ENCODE measurements at places on chromosomes 13 and 19.

- DNase-seq: no peak
These were observed 138.3 kb downstream of the FLT1 start for GRCh38 chr13:28356561-28357021.

DNA sequence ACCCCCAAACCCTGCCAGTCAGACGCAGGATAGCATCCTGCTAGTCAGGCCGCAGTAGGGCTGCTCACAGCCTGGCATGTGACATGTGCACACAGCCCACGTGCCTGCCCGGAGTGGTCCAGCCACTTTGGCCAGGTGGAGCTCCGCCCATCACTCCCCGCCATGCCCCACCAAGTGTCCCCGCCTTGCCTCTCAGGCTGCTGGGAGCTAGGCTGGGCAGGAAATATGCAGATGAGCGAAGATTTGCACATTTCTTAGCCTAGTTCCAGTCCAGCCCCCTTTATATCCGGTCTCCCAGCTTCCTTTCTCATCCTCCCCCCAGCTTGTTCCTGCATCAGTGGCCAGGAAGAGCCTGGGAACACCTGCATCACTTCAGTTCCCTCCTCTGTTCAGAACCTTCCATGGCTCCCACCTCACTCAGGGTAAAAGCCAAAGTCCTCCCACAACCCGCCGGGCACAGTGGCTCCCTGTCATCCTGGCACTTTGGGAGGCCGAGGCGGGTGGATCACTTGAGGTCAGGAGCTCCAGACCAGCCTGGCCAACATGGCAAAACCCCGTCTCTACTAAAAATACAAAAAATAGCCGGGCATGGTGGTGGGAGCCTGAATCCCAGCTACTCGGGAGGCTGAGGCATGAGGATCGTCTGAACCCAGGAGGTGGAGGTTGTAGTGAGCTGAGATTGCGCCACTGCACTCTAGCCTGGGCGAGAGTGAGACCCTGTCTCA lies 2.3 kb upstream of the DOCK6 start:
- DNase-seq: no peak

DNA sequence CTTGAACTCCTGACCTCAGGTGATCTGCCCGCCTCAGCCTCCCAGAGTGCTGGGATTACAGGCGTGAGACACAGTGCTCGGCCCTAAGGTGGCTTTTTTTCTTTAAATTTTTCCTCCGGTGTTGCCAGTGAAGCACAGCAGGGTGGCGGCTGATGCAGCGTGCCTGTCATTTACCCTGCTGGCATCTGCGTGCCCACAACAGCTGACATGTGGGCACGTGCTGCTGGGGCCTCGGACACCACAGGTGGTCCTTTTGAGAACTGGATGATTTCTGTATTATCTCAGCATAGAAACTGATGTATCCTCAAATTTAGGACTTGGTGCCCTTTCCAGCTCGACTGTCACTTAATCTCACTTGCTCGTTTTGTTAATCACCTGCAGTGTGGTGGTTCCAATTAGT lies 31.2 kb upstream of the TEX29 start:
- DNase-seq: no peak

DNA sequence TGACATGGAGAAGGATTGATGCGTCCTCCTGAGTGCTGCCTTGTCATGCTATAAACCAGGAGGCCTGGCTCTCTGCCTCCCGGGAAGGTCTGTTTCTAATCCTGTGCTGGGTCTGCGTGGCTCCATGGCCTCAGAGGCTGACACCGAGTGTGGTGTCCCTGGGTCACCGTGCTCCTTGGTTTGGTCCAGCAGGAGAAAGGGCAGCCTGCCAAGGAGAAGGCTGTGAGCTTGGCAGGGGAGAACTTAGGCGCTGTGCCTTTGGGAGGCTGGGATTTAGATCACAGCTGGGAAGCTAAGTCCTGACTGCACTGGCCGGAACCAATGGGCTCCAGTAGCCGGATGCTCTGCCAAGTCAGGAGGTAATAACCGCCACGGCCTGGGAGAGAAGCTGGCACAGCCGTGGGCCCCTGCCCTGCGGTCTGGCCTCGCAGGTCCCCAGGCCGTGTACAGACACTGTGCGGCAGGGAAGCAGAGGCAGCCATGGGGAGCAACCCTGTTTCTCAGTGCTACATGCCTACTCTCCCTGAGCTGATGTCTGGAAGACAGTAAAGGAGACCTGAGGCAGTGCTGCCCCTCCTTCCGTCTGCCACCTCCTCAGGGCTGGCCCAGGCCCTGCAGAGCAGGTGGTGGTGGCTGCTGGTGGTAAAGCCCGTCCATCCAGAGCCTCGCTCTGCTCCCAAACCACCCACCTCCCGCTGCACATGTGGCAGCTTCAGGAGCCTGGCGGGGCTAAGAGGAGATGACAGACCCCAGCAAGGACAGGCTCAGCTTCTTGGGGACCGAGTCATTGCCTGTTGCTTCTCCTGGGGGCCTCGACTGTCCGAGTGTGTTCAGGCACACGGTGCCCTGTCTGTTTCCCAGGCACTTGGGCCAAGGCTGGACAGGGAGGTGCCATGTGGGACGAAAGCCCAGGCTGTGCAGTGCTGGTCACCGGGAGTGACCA lies 44.9 kb downstream of the C13orf46 start:
- DNase-seq: no peak

GRCh38 chr19:862581-863314 lies 3.3 kb downstream of the CFD start:
- DNase-seq: peak; percentile 80

DNA sequence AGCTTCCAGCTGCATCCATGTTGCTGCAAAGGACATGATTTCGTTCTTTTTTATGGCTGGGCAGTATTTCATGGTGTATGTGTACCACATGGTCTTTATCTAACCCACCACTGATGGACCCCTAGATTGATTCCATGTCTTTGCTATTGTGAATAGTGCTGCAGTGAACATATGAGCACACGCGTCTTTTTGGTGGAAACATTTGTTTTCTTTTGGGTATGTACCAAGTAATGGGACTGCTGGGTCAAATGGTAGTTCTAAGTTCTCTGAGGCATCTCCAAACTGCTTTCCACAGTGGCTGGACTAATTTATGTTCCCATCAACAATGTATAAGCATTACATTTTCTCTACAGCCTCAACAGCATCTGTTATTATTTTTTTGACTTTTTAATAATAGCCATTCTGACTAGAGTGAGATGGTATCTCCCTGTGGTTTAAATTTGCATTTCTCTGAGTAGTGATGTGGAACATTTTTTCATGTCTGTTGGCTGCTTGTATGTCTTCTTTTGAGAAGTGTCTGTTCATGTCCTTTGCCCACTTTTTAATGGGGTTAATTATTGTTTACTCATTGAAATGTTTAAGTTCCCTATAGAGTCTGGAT lies 6.8 kb upstream of the UBE2L5 start:
- no peak for DNase-seq

GRCh38 chr13:113761136-113761535 lies 2.1 kb downstream of the TMEM255B start:
- no peak for DNase-seq

DNA sequence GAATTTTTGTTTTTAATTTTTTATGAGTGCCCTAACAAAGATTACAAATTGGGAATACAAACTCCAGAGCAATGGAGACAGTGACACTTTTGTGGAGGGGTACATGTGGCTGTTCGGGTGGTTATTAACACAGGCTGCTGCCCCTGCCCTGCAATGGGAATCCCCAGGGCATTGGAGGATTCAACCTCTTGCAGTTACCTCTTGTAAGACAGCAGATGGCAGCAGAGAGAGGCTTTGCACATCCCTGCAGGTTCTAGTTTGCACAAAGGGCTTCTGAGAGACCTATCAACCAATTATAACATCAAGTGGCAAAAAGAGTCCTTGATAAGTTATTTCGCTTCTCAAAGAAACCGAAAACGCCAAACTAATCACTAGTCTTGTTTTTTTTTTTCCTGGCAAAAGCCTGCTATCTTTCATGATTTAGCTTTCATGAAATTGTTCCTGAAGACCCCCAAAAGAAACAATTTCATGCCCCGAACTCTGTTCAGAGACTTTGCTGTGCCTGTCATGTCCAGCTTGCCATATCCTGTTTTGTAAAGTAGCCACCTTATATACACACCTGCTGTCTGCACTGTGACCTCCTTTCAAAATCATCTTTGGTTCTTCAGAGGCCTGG lies 10.4 kb downstream of the GJB2 start:
- DNase-seq: peak; percentile 64

DNA sequence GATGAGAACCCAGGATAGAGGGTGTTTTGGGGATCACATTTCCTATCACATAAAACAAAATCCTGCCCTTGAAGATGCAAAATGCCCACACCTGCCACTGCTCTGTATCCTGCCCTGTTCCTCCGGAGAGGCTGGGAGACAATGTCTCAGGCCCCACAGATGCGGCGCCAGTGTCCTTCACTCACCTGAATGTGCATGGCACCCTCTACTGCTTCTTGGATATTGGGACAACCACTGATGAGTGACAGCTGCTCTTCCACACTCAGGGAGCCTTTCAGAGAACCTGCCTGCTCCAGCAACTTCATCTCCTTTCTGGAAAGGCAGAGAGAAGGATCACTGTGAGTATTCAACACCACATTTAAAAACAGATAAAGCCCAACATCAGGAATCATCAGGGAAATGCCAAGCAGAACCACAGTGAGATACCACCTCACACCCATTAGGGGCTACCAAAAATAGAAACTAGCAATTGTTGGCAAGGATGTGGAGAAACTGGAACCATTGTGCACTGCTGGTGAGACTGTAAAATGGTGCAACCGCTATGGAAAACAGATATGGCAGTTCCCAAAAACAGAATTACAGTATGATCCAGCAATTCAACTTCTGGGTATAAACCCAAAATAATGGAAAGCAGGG lies 36.4 kb downstream of the CRYL1 start:
- DNase-seq: no peak

DNA sequence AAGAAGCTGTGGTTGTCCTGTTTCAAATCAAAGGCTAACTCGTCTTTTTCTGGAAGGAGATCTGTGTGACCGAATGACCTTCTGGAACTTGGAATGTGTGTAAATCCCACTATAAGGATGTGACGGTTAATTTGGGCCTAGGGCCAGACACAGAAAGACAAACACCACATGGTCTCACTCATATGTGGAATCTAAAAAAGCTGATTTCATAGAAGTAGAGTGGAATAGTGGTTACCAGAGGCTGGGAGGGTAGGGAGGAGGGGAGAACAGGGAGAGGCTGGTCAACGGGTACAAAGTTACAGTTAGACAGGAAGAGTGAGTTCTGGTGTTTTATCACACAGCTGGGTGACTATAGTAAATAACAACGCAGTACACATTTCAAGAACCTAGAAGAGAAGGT lies 39.3 kb upstream of the RGCC start:
- no peak for DNase-seq

DNA sequence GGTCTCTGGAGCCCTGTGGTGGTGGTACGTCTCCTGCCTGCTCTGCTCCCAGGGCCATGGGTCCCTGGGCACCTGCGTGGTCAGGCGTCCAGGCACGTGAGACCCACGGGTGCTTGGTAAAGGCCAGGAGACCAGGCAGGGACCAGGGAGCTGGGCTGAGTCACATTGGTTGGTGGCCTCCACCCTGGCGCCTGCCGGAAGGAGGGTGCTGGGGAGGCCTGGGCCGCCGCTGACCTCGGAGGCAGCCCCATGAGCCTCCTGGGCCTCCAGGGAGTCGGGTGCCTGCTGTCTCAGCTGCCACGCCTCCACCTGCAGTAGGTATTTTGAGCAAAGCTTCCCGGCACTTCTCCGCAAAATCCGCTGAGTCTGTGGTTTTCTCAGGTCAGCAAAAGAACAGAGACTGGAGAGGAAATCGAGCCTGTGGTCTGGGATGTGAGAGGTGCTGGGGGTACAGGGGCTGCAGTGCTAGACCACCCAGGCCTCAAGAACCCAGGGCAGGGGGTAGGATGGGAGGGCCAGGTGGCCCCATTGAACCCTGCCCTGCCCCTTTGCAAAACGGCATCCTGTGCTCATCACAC lies 3.6 kb upstream of the PLK5 start:
- no peak for DNase-seq

GRCh38 chr19:48149430-48149829 lies 20.7 kb downstream of the LIG1 start:
- no peak for DNase-seq

- no peak for DNase-seq
These were observed 21.6 kb downstream of the VASP start for GRCh38 chr19:45528744-45529419.

GRCh38 chr13:94196413-94196812 lies 283.1 kb downstream of the DCT start:
- no peak for DNase-seq

DNA sequence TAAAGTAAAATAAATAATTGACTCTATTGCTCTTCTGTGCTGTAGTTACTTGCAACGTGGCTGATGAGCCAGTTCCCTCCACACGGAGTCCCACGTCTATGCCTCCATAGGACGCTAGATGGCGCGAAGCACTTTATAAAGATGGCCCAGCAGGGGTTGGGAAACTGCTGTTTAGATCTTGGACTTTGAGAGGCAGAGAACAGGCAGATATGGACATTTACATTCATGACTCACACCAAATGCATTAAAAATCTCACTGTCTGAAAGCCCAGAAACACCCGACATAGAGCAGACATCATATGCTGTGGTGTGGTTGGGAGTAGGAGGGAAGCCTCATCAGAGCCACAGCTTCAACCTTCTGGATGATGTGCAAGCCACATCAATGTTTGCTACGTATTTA lies 643.1 kb upstream of the ARGLU1 start:
- peak; percentile 63 for DNase-seq

DNA sequence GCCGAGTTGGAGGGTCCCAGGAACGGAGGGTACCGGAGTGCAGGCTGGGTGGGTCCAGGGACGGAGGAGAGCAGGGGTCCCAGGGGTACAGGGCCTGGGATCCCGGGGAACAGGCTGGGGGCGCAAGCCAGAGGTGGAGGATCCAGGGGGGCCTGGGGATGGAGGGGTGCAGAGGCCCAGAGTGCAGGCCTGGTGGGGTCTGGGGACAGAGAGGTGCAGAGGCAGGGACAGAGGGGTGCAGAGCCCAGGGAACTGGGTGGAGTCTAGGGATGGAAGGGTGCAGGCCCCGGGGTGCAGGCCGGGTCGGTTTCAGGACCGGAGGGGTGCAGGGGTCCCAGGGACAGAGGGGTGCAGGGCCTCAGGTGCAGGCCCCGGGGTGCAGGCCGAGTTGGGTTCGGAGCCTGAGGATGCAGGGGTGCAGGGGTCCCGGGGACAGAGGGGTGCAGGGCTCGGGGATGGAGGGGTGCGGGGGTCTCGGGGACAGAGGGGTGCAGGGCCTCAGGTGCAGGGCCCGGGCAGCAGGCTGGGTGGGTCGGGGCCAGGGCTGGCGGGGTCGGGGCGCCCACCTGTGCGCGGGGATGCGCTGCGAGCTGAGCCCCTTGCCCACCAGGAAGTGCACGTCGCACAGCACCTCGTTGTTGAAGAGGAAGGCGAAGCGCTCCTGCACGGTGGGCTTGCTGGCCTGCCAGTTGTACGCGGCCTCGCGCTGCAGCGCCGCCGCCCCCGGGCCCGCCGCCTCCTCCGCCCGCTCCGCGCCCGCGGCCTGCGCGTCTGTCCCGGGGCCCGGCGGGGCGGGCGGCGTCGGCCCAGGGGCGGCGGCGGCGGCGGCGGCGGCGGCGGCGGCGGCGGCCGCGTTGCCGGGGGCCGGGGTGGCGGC lies 545 bp downstream of the BTBD2 start:
- DNase-seq: peak; percentile 35

- no peak for DNase-seq
These were observed 4.9 kb downstream of the NAPA start for GRCh38 chr19:47509973-47510372.
